ENCODE measurements at places on chromosomes 1 and 21.

- DNase-seq = no peak
Observed at GRCh38 chr1:1966071-1966740, 37.4 kb downstream of the CFAP74 start.

DNA sequence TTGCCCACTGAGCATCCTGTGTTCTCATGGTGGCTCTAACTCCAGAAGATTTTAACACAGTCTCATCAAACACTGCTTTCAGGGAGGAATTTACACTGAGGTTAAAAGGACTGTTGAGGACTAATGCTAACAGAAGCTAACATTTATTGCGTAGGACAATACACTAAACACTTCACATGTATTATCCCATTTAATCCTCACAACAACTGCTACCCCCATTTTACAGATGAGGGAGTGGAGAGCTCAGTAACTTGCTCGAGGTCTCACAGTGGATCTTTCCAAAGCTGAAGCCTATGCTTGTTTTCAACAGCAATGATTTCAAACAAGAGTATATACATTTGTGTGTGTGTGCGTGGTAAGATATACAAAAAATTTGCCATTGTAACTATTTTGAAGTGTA lies 13.9 kb downstream of the ATF3 start:
- DNase-seq = no peak

GRCh38 chr1:95018602-95019369 lies 54.0 kb downstream of the ALG14 start:
- no peak for DNase-seq

DNA sequence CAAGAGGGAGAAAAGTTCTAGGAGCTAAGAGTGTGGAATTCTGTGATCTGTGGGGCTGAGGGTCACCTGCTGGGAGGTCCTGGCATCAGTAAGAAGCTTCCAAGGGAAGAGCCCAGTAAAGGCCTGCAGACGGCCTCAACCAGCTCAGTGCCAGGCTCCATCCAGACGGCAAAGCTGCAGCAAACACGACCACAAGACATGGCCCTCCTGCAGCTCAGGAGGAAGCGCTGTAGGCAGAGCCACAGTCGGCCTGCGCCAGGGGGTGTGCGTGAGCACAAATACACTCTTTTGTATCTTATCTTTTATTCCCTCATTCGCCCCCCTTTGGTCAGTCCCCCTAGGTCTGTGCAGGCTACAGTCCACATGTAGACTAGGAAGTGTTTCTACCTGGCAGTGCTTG lies 13.4 kb downstream of the C1orf174 start:
- DNase-seq = no peak

- DNase-seq = no peak
Observed at GRCh38 chr1:117567976-117568375, 37.9 kb upstream of the TENT5C start.

All from T-helper 22 cell (primary cell).